ENCODE measurements at places on chromosomes 5 and 9.

DNA sequence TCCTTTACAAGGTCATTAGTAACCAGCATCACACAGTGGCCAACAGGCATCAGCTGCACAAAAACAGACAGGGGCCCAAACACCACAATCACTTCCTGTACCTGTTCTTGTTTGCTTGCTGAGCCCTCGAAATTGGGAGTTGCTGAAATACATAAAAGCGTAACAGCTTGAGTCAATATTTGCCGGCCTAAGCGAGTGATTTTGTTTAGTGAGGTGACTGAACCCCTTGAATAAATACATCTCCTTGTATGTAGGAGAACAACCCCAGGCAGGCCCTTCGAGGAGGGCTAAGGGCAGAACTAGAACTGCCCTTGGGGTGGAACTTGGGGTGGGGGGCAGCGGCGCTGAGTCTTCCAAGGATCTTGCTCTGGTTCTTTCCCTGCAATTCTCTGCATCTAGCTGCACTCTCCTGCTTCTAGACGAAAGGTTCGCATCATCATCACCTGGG is 502.5 kb downstream of the RASEF start:
- DNase-seq, result no peak

GRCh38 chr5:107698286-107698685 is 27.5 kb upstream of the EFNA5 start:
- DNase-seq, result no peak

DNA sequence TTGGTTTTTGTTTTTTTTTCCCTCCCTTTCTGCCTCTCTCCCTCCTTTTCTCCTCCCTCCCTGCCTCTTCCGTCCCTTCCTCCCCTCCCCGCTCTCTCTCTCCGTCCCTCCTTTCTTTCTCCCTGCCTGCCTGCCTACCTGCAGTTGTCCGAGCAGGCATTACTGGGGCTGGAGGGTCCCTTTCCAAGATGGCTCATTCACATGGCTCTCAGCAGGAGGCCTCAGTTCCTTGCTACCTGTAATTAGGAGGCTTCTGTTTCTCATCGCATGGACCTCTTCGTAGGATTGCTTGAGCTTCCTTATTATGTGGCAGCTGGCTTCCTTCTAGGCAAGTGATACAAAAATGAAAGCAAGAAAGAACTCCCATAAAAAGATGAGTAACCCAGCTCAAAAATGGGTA is 8.0 kb downstream of the RGS3 start:
- DNase-seq, result no peak

GRCh38 chr5:178825444-178825843 is 34.3 kb upstream of the ZNF354B start:
- DNase-seq, result no peak

GRCh38 chr5:36502608-36503007 is 103.8 kb upstream of the SLC1A3 start:
- no peak for DNase-seq

- no peak for DNase-seq
Measured at GRCh38 chr5:1525624-1526189, 1.9 kb upstream of the LPCAT1 start.

DNA sequence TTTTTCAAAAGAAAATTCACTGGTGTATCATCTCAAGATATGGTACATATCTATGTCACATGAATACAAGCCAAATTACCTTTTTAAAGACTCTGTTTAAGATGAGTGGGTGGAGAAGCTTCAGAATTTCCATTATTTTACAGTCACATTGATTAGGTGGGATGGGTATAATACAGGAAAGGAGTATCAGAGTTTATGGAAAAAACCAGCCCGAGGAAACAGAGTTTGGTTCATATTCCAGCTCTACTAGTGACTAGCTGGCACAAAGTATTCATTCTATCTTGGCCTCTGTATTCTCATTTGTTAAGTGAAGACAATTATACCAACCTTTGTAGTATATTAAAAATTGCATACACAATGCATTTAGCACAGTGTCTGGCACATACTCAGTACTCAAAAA is 46.5 kb upstream of the CDK5RAP2 start:
- DNase-seq, result no peak

DNA sequence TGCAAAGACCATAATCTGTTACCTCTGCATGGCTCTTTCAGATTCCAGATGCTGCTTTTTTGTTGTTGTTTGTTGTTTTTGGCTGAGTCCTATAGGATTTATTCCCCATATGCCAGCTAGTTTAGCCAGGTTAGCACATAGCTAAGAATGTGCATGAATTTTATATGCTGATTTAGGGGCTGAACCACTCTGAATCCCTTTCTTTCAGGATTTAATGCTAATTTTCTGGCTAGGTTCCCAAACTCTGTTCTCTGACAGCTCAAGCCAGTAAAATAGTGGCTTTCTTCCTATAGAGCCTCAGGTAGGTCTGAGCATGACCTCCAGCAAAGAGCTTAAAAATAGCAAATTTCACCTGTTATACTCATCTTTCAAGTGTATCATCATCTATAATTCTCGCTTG is 521.4 kb downstream of the CAAP1 start:
- DNase-seq, result no peak

GRCh38 chr9:79573412-79573923 is 1.7 kb downstream of the TLE4 start:
- DNase-seq, result no peak

DNA sequence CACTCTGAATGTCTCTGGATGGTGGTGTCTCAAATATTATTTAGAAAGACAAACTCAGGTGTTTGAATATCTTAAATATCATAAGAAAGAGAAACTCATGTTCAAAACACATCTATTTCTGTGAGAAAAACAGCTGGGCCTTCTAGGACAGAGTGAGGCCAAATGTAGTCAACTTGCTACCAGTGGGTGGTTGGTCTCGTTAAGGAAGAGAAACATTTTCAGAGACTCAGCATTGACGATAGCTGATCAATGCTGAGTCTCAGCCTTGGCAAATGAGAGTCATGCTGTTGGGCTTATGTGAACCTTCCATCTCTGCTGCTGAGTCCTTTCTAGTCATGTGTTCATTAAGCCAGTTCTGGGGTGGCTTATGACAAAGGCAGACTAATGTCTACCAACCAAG is 418.0 kb downstream of the CETN3 start:
- DNase-seq, result no peak

DNA sequence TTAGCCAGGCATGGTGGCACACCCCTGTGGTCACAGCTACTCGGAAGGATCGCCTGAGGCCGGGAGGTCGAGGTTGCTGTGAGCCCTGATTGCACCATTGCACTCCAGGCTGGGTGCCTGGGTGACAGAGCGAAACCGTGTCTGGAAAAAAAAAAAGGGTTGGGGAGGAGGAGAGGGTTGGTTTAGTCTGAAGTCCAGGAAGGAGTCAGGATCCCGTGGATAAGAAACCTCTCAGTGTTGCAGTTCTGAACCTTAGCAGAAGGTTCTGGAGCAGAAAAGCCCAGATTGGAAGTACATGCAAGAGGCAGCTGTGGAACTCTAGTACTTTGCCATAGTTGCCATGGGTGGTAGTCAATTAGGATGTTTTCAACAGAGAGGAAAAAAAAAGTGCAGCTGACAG is 125.2 kb upstream of the CPEB4 start:
- no peak for DNase-seq

DNA sequence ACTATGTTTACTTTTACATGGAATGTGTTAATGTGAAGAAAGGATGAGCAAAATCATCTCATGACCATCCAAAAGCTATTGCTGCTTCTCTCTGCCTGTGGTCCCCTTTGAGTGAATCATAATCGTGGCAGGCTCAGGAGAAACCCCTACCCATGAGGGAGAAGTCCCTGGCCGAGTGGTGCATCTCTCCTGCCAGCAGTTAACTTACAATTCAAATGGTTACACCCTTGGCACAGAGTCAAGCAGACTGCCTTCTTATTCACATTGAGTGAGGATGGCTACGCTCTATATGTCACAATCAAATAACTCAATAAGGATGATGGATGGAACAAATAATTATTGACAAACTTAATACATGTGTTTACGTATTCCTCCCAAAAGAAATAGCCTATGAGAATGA is 179.1 kb downstream of the FGF1 start:
- DNase-seq, result no peak

DNA sequence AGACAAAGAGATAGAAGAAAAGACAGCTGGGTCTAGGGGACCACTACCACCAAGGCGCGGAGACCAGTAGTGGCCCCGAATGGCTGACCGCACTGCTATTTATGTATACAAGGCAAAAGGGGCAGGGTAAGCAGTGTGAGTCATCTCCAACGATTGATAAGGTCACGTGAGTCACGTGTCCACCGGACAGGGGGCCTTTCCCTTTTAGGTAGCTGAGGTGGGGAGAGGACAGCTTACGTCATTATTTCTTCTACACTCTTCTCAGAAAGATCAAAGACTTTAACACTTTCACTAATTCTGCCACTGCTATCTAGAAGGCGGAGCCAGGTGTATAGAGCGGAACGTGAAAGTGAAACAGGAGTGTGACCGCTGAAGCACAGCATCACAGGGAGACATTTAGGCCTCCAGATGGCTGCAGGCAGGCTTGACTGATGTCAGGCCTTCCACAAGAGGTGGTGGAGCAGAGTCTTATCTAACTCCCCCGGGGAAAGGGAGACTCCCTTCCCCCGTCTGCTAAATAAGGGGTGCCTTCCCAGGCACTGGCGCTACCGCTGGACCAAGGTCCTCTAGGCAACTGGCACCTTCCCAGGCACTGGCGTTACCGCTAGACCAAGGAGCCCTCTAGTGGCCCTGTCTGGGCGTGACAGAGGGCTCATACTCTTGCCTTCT is 6.1 kb upstream of the PRR16 start:
- DNase-seq, result peak; percentile 4

- DNase-seq, result no peak
Measured at GRCh38 chr5:177427919-177428573, 1.6 kb downstream of the GRK6 start.

GRCh38 chr5:89377767-89378455 is 494.9 kb upstream of the MEF2C start:
- DNase-seq, result no peak

GRCh38 chr5:96763026-96763425 is 44.7 kb downstream of the ERAP1 start:
- no peak for DNase-seq

- DNase-seq, result no peak
Measured at GRCh38 chr9:134215699-134216448, 51.5 kb upstream of the RNU6ATAC start.

DNA sequence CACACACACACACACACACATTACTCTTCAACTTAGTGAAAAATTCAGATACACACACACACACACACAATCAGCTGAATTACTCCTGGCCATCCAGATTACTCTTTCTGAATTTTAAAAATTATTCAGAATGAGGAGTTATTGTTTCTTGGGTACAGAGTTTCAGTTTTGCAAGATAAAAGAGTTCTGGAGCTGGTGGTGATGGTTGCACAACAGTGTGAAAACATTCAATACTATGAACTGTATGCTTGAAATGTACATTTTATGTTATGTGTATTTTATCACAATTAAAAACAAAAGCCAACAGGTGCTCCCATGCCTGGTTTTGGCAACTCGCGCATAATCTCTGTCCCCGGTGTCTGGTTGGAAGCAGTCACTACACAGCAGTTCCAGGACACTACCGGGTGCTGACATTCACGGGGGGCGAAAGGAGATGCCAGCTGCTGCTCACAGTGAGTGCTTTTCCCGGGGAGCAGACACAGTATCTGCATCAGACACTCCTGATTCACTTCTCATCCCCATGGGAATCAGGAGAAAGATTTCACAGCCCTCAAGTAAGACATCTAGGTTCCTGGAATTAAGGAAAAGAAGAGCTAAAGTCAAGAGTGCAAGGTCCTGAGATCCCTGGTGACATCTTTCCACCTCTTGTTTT is 55.7 kb downstream of the LHFPL2 start:
- DNase-seq, result no peak

DNA sequence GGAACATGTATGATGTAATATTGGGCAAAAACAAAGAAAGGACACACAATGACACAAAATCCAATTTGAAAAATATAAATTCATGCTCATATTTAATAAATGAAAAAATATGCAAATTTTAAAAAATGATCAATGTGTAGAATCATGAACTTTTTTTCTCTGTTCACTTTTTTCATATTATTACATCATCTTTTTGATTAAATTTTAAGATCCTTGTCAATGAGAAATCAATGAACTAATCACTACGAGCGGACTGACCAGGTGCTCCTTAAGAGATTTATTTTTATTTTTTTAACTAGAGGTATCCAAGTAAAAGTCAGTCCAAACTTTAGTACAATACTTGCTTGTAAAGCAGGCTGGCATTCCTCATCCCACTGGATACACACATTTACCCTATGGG is 174.1 kb downstream of the CDK5RAP2 start:
- no peak for DNase-seq

GRCh38 chr5:140146523-140146842 is 20.7 kb downstream of the IGIP start:
- DNase-seq, result no peak

- DNase-seq, result no peak
Measured at GRCh38 chr9:73081979-73082657, 69.5 kb upstream of the ANXA1 start.

DNA sequence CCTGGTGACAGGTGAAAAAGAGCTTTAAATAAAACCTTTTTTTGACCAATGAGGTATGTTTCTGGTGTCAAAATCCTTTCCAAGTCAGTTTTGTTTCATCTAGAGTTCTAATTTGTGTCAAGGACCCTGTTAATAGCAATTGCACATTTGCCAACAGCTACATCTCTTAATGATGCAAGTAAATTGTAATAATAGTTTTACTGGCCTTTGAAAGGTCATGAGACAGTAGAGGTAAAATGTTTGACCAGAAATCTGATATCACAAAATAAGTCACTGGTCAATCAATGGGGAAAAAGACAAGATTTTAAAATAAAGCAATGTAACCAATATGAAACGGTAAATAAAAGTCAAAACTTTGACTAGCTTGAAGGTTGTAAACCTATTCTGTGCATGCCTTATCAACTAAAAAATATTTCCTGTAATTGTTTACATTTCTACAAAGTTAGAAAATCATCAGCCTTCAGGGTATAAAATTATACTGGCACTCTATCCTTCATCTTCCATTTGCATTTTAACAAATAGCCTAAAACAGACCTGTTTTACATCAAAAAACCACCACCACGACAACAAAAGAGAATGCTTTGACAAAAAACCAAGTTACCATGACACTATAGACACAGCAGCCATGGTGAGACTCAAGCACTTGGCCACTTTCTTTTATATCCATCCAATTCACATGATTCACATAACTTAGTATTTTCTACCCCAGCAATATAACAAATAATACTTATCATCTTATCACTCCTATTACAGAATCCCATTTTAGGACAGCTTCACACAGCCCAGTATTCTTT is 3.0 kb downstream of the NADK2 start:
- DNase-seq, result no peak

GRCh38 chr9:32863291-32863690 is 80.0 kb downstream of the TMEM215 start:
- no peak for DNase-seq

GRCh38 chr5:18736051-18736398 is 1101.8 kb downstream of the TAF11L14 start:
- DNase-seq, result no peak

GRCh38 chr5:12848709-12849108 is 944.5 kb upstream of the CTNND2 start:
- no peak for DNase-seq

GRCh38 chr9:97889941-97890887 is 32.1 kb downstream of the TRMO start:
- no peak for DNase-seq
